ENCODE measurements at places on chromosomes 3 and 15.

GRCh38 chr3:173249457-173249856 lies 108.4 kb upstream of the SPATA16 start:
- no peak for DNase-seq

GRCh38 chr3:51773529-51774056 lies 5.4 kb downstream of the IQCF6 start:
- DNase-seq = no peak

GRCh38 chr15:66831801-66832390 lies 129.9 kb downstream of the SMAD6 start:
- no peak for DNase-seq

- no peak for DNase-seq
Measured at GRCh38 chr15:92840149-92840548, 60.0 kb upstream of the CHD2 start.

All from cerebellar cortex (tissue), 1 donor.